ENCODE measurements at places on chromosomes 2 and 18. TPM values are rescaled to one million over a fixed set of nuclear protein-coding genes. Genes with fewer than 3 reads are reported as not detected.

GALM gene
- total RNA-seq = 2.9 TPM

MERTK gene
- 2.4 TPM for total RNA-seq

RMC1 gene
- 44.8 TPM for total RNA-seq

GCKR gene
- total RNA-seq = 1.6 TPM

TMEM247 gene
- total RNA-seq = not detected

GKN1 gene
- not detected for total RNA-seq

PSD4 gene
- total RNA-seq = 3.3 TPM

NR4A2 gene
- 15.1 TPM for total RNA-seq

CNTNAP5 gene
- total RNA-seq = 30.6 TPM

DNA sequence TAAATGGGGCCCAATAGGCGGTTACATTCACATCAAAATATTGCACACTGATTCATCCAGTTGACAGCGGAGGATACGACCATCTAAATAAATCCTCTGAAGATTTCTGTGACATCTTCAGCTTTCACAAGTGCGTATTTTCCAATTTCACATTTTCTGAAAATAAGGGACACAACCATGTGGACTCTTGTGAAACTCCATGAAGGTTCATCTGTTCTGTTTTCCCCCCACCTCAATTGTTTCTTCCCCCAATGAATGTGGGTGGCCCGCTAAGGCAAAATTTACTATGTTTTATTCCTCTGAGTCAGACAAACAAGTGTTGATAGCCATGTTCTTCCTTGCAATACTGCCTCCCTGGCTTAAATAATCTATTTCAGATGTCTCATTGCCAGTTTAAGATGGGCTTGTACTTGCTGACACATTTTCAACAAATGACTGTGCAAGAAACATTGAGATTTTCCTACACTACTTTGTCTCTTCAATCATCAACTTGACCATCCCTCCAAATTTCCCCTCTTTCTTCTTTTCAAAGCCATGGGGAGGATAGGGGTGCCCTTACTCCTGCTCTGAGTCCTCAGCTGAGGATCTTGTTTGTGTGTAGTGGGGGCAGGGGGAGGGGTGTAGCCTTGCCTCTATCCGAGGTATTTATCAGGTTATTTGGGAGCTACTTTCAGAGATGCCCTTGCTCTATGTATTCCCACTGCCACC is 78.2 kb downstream of the BCL11A start:
- no peak for DNase-seq

GRCh38 chr18:22200611-22201225 is 31.3 kb downstream of the GATA6 start:
- no peak for DNase-seq

GRCh38 chr2:2238726-2239269 is 92.3 kb downstream of the MYT1L start:
- no peak for DNase-seq

- DNase-seq = no peak
Measured at GRCh38 chr2:225737556-225737955, 338.0 kb downstream of the NYAP2 start.

DNA sequence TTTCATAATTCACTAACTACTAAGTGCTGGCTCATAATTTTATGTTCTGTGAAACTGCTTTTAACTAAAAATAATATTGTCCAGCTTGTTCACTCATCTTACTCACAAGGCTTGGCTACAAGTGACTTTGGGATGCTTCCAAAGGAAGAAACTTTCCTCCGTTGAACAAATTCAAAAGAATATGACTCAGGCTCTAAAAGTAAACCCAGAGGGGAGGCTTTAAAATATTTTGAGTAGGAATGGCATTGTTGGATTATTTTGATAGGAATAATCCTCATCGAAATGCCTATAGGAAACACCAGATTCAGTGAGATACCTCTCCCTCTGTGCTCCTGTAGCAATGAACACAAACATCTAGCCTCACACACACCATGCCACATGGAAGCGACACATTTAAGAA is 25.2 kb upstream of the TLK1 start:
- DNase-seq = no peak

DNA sequence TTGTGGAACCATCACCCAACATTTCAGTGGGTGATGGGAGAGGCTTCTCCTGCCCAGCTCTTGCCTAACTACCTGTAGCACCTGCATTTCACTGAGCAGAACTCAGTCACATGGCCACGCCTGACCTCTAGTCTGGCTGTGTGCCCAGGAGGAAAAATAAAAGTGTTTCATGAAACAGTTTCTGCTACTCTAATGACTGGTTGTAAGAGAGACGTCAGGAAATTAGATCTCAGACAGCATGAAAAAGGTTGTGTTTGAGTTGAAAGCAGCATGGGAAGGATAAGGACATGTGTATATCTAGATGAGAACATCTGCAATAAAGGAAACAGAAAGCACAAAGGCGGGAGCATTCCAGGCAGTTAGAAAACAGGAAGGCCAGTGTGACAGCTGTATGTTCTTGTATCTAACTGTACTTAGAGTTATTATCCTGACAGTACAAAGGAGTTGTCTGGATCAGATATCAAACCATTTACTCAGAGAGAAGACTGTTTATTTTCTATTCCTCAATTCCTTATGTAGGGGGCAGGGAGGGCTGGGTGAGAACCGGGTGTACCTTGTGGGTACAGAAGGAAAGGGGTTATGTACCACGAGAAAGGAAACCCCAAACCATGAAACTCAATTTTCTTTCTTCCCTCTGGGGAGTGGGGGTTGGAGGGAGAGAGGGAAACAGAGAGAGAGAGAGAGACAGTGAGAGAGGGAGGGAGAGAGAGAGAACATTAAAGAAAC is 307.4 kb upstream of the VWC2L start:
- DNase-seq = no peak

GRCh38 chr2:144490017-144490416 is 29.9 kb downstream of the ZEB2 start:
- DNase-seq = no peak

DNA sequence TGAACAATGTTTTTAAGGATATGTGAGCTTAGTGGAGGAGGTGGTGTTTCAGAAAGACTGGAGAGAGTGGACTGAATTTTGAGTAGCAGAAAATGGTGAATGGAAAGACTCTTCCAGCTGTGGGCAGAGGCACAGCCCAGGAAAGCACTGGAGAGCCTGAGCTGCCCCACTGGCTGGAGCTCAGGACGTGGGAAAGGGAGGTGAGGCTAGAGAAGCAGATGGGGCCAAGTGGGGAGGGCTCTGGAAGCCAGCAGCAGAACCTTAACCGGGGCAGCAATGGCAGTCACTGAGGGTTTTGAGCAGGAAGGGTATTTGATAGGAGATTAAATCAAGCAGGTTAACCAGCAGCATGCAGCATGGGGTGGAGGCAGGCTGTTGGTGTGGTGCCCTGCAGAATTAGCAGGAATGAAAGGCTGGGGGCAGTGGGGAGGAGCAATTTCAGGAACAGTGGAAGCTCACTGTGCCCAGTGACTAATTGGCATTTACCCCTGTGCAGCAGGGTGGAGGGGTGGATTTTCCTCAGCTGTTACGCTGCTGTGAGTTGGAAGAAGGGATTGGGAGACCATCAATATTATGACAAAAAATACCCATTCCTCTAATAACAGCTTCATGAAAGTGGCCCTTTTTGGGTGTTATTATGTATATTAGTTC is 136.2 kb downstream of the CERS6 start:
- no peak for DNase-seq

- no peak for DNase-seq
Measured at GRCh38 chr2:184416146-184416913, 182.0 kb upstream of the ZNF804A start.

GRCh38 chr2:195570329-195570728 is 86.7 kb upstream of the SLC39A10 start:
- DNase-seq = no peak

- DNase-seq = no peak
Measured at GRCh38 chr2:62489162-62489561, 16.8 kb downstream of the TMEM17 start.

GRCh38 chr18:27540111-27540510 is 355.0 kb upstream of the CHST9 start:
- no peak for DNase-seq

GRCh38 chr2:64369706-64370105 is 84.3 kb upstream of the LGALSL start:
- no peak for DNase-seq

DNA sequence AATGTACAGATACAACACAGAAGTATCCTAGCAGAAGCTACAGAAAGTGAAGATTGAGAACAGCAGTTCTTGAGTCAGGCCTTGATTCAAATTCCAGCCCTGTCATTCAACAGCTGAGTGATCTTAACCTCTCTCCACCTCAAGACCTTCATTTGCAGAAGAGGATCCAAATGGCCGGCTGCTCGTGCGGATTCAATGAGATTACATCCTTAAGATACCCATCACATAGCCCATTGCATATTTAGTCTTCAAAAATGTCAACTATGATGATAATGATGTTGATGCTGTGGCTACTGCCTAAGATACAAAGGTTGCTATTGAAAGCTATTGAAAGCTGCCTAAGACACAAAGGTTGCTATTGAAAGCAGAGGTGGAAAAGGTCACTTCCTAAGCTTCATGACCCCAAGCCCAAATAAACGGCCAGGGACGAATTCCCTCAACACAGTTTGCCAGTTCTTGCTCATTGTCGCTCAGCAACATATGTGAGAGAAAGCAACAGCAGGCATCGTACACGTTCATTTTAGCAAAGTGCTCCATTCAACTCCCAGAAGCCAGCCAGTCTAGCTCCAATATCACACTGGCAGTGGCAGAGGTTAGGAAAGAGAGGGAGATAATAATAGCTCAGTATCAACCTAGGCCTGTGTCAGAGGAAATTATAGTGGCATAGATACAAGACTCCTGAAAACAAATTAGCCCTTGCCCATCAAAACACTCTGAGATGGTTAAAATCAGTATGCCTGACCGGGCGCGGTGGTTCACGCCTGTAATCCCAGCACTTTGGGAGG is 36.1 kb downstream of the MRPL35 start:
- DNase-seq = no peak

- DNase-seq = no peak
Measured at GRCh38 chr2:7052404-7052803, 135.2 kb downstream of the RNF144A start.

- DNase-seq = peak; percentile 3
Measured at GRCh38 chr2:143686585-143687164, 557.5 kb downstream of the ARHGAP15 start.

DNA sequence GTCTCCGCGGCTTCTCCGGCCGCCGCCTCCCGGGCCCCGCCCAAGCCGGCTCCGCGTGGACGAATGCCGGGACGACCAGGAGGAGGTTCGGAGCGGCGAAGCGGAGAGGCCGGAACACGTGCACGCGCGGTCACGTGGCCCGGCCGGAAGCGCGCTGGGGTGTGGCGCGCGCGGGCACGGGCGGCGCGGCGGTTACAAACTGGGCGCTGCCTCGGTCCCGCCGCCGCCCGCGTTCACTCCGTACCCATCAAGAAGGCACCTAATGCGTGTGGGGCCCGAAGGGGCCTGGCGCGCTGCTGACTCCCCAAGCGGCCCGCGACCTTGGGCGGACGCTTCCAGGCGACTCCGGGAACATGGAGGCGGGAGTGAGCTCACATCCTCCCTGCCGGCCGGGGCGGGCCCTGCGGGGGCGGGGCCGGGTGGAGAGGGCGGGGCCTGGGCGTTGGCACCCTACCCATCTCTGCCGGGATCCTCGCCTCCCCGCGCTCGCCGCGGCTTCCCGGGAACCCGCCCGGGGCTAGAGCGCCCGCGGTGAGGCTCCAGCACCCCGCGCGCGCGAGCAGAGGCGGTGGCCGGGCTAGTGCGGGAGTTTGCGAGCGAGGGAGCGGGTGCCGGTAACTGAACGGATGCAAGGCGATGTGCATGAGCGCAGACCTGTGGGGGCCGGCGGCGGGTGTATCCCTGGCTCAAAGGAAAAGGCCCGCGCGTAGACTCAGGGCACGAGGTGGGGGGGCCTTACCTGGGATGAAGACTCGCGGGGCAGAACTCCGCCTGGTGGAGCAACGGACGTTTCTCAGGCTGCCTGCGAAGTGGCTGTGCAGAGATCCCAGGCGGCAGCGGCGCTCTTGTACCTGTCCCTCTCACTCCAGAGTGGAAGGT is at the start of gene TMEM185B:
TSS of gene TMEM185B (minus strand) at position 367 of the 879 bp plus-strand sequence. CDS start 424 bp downstream, outside the sequence.
- DNase-seq = peak; percentile 98

DNA sequence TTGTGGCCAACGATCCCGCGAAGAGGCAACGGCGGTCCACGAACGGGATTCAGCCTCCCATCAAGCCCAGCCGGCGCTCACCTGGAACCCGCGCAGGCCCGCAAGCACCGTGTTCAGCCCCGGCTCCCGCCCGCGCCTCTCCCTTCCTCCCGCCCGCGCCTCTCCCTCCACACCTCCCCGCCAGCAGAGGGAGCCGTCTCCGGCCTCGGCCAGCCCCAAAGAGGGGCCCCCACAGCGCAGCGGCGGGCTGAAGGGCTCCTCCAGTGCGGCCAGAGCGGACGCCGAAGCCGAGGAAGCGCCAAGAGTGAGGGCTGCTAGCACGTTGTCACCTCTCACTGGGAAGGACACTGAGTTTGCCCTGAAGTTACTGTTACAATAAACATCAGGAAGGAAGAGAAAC is 55.3 kb upstream of the LAPTM4A start:
- DNase-seq = no peak

- no peak for DNase-seq
Measured at GRCh38 chr2:219198974-219199373, 7.6 kb upstream of the ZFAND2B start.

GRCh38 chr18:31825772-31826171 is 65.1 kb upstream of the SLC25A52 start:
- no peak for DNase-seq

GRCh38 chr2:165804719-165805118 is 10.7 kb upstream of the GALNT3 start:
- no peak for DNase-seq

- peak; percentile 62 for DNase-seq
Measured at GRCh38 chr18:23135550-23136325, 453 bp downstream of the CABLES1 start.

GRCh38 chr2:61802548-61802947 is 51.3 kb downstream of the FAM161A start:
- DNase-seq = no peak

- peak; percentile 76 for DNase-seq
Measured at GRCh38 chr2:100260712-100261620, 61.3 kb downstream of the LONRF2 start.

DNA sequence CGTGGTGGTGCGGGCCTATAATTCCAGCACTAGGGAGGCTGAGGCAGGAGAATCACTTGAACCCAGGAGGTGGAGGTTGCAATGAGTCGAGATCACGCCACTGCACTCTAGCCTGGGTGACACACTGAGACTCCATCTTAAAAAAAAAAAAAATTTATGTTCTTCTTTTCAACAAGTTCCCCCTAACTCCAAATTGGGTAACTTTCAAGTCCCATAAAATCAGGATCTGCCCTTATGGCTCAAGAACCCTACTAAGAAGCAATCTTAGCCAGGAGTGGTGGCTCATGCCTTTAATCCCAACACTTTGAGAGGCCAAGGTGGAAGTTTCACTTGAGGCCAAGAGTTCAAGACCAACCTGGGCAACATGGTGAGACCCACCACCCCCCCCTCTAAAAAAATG is 30.3 kb upstream of the TLK1 start:
- DNase-seq = no peak
